ENCODE measurements at places on chromosomes 4 and X. TPM values are rescaled to one million over a fixed set of nuclear protein-coding genes. Genes with fewer than 3 reads are reported as not detected.

Gene PFKFB1
- 0.15 TPM for polyA plus RNA-seq

DNA sequence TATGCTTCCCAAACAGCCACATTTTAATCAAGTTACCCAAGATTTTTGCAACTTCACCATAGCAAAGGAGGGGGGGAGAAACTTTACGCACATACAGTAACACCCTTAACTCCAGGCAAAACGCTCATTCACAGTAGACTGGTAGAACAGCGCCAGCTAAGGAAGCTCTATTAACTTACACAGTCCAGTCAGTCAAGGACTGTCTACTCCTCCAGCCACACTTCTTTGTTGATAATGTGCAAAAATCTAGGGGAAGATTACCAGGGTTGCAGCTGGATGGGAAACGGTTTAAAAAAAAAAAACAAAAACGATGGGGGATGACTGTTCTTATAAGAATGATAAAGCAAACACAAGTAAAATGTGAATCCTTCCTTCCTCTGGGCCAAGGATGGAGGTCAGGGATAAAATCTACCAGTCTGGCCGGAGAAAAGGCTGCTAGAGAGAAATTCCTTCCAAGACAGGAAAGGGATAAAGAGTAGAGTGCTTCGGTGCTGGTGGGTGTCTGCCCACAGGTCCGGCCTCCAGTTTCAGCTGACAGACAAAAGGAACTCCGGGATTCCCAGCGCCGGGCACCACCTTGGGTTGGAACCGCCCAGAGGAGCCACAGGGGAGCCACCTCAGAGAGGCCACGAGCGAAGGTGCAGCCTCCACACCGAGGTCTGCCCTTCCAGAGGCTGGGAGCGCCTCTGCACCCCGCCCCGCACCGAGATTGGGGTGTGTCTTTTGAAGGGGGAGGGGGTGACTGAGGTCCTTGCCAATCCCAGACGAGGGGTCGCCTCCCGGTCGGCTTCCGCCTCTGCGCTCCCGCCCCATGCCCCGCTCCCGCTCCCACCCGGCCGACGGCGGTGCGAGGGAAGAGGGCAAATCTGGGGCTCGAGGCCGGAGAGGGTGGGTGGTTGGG lies 811 bp downstream of the ANKRD50 start:
- peaks cover 37% of the 10 kb centered on the region for H3K36me3 ChIP-seq
- peak; percentile 88 for DNase-seq
- peak overlapping the region; percentile 100 for H3K27ac ChIP-seq
- H3K4me3 ChIP-seq, result peak overlapping the region; percentile 88
- H3K27me3 ChIP-seq, result no peaks in the 10 kb centered on the region

GRCh38 chrX:7170898-7171297 lies 22.9 kb upstream of the PUDP start:
- H3K36me3 ChIP-seq, result no peaks in the 10 kb centered on the region
- H3K27ac ChIP-seq, result no peak overlapping the region
- DNase-seq, result peak; percentile 28
- H3K4me1 ChIP-seq, result no peaks in the 10 kb centered on the region

DNA sequence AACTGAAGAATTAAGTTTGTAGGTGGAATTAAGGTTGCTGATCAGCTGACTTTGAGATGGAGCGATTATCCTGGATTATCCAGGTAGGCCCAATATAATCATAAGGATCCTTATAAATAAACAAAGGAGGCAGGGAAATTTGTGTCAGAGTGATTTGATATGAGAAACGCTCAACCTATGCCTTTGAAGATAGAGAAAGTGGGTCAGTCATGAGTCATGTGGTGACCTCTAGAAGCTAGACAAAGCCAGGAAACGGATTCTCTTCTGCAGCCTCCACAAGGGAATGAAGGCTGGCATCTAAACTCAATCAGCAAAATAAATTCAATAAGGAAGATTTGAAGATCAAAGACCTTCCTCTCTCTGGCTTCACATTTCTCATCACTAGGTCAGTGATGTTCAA lies 41.5 kb upstream of the SMIM10 start:
- H3K27me3 ChIP-seq, result no peaks in the 10 kb centered on the region
- no peak overlapping the region for H3K27ac ChIP-seq
- H3K36me3 ChIP-seq, result no peaks in the 10 kb centered on the region
- no peak overlapping the region for H3K4me3 ChIP-seq
- H3K4me1 ChIP-seq, result no peaks in the 10 kb centered on the region
- no peak for DNase-seq

- H3K4me1 ChIP-seq, result peaks cover 19% of the 10 kb centered on the region
- no peaks in the 10 kb centered on the region for H3K27me3 ChIP-seq
- peak within 1 kb of the TSS; percentile 34 for H3K27ac ChIP-seq
- peak within 1 kb of the TSS; percentile 89 for H3K4me3 ChIP-seq
- DNase-seq, result peak; percentile 93
- H3K36me3 ChIP-seq, result peaks cover 16% of the 10 kb centered on the region
These were observed at the start of gene SEC24B for GRCh38 chr4:109433205-109434006. Gene SEC24B, plus strand, starts transcription at chr4:109433815. Its CDS starts 55 bp downstream, at chr4:109433870.

- no peaks in the 10 kb centered on the region for H3K4me1 ChIP-seq
- peaks cover 5% of the 10 kb centered on the region for H3K36me3 ChIP-seq
- no peak overlapping the region for H3K27ac ChIP-seq
- no peak for DNase-seq
These were observed 28.5 kb downstream of the SASH3 start for GRCh38 chrX:129808158-129808828.

DNA sequence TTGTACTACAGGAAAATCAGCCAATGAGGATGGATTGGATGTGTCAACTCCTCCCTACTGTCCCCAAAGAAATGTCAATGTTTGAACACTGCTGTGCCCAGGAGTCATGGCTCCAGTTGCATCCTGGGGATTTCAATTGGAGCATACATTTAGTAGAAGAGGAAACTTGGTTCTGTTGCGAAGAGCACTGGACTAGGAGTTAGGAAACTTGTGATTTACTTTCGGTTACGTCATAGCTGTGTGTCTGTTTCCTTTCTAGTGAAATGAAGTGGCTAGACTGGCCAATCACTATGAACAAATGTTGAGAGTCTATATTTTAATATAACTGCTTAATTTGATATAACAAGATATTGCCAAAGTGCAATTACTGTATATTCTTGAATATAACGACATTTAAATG lies 35.2 kb downstream of the ARL9 start:
- no peak for DNase-seq
- no peaks in the 10 kb centered on the region for H3K27me3 ChIP-seq
- H3K4me3 ChIP-seq, result no peak overlapping the region
- H3K4me1 ChIP-seq, result no peaks in the 10 kb centered on the region
- no peaks in the 10 kb centered on the region for H3K36me3 ChIP-seq
